Right renal cortex interstitium (tissue), 3 donors: ENCODE measurements at places on chromosomes 7 and 10.

- no peak for DNase-seq
These were observed 7.5 kb downstream of the EPHB6 start for GRCh38 chr7:142862351-142862750.

GRCh38 chr7:127895360-127895759 lies 135.9 kb downstream of the LRRC4 start:
- no peak for DNase-seq

GRCh38 chr7:136528329-136528728 lies 340.1 kb upstream of the CHRM2 start:
- no peak for DNase-seq

- DNase-seq, result no peak
These were observed 263.2 kb downstream of the POU6F2 start for GRCh38 chr7:39240864-39241263.

DNA sequence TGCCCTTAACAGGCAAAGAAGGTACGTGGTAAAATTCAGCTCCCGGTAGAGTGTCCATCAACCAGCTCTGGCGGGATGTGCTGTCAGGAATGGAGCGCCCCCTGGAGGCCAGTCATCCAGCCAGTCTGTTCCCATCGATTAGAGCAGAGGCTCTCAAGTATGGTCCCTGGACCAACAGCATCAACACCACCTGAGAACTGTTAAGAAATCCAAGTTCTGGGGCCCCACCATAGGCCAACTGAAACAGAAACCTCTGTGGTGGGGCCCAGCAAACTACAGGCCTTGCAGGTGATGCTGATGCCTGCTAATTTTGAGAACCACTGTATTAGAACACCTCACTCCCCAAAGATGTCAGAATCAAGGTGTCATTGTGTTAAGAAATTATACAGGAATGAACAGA lies 109.2 kb downstream of the DPY19L1 start:
- no peak for DNase-seq

- no peak for DNase-seq
These were observed 164.6 kb upstream of the PPP1R3A start for GRCh38 chr7:114083166-114084001.
